ENCODE measurements at places on chromosomes 2 and 18. TPM values are rescaled to one million over a fixed set of nuclear protein-coding genes. Genes with fewer than 3 reads are reported as not detected.

GRCh38 chr2:29760008-29760407, 161.4 kb downstream of the ALK start:
- DNase-seq: no peak

DNA sequence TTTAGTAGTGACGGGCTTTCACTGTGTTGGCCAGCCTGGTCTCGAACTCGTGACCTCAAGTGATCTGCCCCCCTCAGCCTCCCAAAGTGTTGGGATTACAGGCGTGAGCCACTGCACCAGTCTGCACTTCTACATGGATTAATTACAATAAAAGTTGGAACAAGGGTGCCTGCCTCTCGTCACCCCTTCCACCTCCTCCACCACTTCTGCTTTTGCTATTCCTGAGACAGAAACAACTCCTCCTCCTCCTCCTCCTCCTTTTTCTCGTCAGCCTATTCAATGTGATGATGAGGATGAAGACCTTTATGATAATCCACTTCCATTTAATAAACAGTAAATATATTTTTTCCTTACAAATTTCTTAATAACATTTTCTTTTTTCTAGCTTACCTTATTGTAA, 35.2 kb downstream of the SRBD1 start:
- DNase-seq: no peak

- no peak for DNase-seq
These were observed 107.4 kb downstream of the OSBPL6 start for GRCh38 chr2:178301649-178302238.

RAMP1 gene
- total RNA-seq: 16.4 TPM

DNA sequence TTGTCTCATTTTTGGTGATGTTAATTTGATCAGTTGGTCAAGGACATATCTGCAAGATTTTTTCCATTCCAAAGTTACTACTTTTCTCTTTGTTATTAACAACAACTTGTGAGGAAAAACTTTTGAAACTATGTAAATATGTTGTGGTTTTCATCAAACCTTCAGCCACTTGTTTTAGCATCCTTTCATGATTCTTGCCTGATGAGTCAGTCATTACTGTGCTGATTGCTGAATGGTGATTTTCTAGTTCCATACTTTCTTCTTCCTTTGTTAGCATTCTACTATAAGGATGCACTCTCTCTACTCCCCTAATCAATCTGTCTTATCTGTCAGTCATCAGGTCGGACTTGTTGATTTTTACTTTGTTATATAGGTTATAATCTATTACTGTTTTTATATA, 10.9 kb downstream of the TMEM87B start:
- DNase-seq: peak; percentile 55

DNA sequence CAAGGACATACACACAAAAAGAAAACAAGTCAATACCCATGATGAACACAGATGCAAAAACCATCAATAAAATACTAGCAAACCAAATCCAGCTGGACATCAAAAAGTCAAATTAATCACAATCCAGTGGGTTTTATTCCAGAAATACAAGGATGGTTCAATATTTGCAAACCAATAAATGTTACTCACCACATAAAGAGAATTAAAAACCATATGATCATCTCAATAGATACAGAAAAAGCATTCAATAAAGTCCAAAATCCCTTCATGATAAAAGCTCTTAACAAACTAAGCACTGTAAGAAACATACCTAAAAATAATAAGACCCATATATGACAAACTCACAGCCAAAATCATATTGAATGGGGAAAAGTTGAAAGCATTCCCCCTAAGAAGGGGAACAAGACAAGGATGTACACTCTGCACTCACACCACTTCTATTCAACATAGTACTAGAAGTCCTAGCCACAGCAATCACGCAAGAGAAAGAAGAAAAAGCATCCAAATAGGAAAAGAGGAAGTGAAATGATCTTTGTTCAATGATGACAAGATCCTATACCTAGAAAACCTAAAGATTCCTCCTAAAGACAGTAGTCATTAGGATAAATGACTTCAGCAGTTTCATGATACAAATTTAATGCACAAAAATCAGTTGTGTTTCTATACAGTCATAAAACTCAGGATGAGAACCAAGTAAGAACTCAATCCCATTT, 62.6 kb downstream of the TRAPPC8 start:
- DNase-seq: no peak

TBR1 gene
- not detected for total RNA-seq

DNA sequence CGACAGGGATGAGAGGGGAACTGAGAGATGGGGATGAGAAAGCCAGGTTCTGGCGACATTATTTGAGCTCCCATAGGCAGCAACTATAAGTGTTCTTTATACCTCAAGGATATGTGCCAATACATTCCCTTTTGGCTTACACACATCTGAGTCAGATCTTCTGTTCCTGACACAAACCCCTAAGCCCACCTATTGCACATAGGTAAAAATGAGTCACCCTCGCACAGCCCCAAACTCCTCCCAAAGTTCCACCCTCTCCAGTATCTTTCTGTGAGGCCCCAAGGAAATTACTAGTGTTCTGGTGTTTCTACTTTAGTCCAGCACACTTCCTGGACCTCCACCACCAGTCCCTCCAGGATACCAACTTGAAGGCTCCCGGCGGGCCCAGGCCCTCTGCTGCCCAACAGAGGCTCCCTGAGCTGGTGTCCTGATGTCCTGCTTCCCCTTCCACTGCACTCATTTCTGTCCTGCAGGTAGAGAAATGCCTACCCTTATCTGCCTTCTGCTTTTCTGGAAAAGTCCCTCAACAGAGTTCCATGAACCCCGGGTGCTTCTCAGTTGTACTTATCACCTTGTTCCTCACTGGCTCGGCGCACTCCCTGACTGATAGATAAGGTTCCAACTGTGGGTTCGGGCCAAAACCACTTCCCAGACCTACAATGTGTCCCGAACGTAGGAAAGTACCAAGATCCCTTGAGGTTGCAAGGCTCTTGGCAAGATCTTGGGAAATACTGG, 125.5 kb downstream of the EN1 start:
- DNase-seq: peak; percentile 40

SP100 gene
- 93.0 TPM for total RNA-seq

KCNS3 gene
- total RNA-seq: 1.3 TPM

DNA sequence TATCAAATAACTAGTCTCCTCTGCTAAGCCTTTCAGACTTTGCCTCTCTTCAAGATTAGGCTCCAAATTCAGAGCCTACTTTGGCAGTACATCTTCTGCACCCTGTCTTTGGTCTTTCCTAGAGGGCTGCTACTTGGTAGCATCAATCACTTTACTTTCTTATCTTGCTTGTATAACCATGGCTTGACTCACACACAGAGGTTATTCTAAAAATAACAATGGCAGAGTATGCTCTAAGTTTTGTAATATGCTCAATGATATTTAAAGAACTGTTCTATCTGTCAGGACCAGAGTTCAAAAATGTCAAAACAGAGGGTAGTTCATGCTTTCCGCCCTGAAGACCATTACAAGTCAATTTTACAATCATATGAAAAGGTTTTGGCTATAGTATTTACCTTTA, 27.7 kb downstream of the THOC1 start:
- DNase-seq: no peak

DNA sequence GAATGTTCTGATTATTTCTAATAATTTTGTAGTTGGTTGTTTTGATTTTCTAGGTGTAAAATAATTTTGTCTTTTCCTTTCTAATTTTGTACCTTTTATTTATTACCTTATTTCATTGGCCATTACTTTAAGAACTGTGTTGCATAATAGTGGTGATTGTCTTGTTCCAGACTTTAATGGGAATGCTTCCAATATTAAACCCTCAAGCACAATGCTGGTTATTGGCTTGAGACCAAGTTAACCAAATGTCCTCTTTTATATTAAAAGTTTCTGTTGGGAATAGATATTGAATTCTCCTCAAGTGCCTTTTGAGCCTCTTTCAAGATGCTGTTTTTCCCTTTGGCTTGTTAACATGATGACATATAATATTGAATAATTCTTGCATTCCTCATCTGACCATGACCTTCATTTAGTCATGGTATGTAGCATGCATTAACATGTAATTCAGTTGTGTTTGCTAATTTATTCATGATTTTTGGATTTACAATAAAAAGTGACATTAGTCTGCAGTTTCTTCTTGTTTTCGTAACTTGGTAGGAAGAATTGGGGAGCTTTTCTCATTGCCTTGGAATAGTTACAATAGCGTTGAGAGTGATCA, 141.7 kb downstream of the DIS3L2 start:
- DNase-seq: peak; percentile 57

DNA sequence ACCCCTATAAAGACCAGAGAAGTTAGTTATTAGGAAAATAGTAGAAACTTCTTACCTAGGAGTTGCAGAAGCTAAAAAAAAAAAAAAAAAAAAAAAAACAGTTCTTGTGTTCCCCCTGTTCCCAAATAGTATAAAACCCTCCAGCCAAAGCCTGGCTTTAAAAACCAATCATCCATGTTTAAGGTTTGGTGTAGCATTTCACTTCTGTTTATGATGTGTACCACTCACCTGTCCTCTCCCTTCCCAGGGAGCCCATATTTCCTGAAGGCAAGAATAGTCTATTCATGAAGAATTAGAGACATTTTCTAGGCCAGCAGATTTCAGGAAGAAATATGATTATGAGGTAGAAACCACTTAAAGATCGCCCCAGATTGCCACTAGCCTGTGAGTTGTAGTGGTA, 273.6 kb downstream of the SETBP1 start:
- no peak for DNase-seq

DDX18 gene
- 37.2 TPM for total RNA-seq

AKAIN1 gene
- total RNA-seq: not detected

THSD7B gene
- total RNA-seq: under 0.01 TPM

GRCh38 chr2:105324732-105325131, 4.8 kb downstream of the TGFBRAP1 start:
- peak; percentile 93 for DNase-seq

CTAGE1 gene
- under 0.01 TPM for total RNA-seq

DNA sequence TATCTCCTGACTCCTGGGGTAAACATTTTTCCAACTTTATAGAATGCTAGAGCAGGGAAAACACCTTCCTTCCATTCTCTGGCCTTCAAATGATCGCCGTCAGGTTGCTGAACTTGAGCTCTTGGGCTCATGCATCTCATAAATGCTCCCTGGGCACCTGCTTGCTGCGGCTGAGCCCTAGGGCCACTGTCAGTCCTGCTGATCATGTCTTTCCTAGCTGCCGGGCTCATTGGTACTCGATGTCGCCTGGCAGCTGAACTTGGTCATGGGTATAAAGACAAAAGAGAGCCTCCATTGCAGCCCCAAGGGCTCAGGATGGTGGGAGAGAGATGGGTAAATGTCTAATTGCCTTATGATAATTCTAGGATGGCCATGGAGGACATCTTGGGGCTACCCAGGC, 80.6 kb downstream of the HS1BP3 start:
- no peak for DNase-seq

GRCh38 chr2:130370490-130370889, 14.6 kb downstream of the PTPN18 start:
- DNase-seq: no peak

GRCh38 chr2:19815746-19816145, 86.0 kb downstream of the TTC32 start:
- DNase-seq: no peak

COLEC11 gene
- total RNA-seq: 0.83 TPM

MYO1B gene
- total RNA-seq: 151 TPM

DNA sequence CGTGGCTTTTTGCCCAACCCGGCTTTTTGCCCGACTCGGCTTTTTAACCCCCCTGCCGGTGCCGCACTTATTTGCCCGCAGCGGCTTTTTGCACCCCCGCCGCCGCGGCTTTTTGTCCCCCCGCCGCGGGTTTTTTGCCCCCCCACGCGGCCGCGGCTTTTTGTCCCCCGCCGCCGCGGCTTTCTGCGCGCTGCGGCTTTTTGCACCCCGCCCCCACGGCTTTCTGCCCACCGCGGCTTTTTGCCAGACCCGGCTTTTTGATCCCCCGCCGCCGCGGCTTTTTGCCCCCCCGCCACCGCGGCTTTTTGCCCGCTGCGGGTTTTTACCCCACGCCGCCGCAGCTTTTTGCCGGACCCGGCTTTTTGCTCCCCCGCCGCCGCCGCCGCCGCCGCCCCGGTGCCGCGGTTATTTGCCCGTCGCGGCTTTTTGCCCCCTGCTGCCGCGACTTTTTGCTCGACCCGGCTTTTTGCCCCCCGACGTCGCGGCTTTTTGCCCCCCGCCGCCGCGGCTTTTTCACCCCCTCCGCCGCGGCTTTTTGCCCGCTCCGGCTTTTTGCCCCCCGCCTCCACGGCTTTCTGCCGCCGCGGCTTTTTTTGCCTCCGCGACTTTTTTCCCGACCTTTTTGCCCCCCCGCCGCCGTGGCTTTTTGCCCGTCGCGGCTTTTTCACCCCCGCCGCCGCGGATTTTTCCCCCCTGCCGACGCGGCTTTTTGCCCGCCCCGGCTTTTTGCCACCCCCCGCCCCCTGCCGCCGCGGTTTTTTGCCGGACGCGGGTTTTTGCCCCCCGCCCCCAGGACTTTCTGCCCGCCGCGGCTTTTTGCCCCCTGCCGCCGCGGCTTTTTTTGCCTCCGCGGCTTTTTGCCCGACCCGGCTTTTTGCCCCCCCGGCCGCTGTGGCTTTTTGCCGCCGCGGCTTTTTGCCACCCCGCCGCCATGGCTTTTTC, 2786.5 kb downstream of the RPIA start:
- peak; percentile 14 for DNase-seq

- DNase-seq: no peak
These were observed 244.1 kb downstream of the HDAC4 start for GRCh38 chr2:239156516-239157265.

- DNase-seq: no peak
These were observed 16.5 kb downstream of the NMUR1 start for GRCh38 chr2:231513746-231514224.

DNA sequence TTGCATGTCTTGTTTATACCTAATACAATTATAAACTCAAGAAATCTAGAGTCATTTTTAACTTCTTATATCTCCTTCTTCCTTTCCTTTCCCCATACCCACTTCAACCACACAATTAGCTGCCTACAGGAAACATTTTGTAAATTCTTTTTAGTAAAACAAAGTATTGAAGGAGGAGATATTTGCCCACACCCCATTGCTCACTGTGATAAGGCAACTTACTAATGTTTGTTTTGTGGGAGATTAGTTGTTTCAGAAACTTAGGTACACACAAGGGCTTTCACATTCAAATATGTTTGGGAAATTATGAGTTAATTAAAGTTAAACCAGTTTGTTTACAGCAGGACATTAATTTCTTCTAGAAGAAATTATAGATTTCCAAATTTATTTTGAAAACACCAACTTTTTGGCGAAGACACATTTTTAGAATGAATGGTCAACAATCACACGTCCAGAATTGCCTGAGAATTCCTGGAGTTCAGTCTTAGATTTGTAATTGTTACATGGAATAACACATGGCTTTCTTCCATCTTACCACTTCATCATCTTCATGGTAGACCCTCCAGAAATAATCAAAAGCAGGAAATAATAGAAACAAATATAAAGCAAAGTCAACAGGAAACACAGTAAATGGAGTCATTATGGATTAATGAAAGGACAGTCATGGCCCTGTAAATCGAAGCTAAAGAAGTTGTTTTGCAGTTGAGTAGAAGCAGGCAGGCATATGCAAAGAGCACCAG, 62.5 kb upstream of the RAB27B start:
- DNase-seq: no peak

GRCh38 chr2:191569025-191569424, 108.9 kb upstream of the NABP1 start:
- no peak for DNase-seq

DNA sequence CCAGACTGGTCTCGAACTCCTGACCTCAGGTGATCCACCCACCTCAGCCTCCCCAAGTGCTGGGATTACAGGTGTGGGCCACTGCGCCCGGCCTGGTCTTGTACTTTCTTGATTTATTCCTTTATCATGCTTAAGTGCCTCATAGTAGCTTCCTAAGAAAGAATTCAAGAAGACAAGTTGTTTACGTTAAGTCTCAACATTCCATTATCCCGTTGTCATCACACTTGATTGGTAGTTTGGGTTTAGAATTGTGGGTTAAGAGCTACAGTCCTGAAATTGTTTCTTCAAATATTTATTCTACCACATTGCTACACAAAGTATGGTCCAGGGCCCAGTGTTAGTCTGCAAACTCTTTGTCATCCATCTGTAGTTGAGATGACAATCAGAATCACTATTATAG, 194.0 kb downstream of the VWC2L start:
- peak; percentile 91 for DNase-seq
